ENCODE measurements at places on chromosomes 6 and 20.

DNA sequence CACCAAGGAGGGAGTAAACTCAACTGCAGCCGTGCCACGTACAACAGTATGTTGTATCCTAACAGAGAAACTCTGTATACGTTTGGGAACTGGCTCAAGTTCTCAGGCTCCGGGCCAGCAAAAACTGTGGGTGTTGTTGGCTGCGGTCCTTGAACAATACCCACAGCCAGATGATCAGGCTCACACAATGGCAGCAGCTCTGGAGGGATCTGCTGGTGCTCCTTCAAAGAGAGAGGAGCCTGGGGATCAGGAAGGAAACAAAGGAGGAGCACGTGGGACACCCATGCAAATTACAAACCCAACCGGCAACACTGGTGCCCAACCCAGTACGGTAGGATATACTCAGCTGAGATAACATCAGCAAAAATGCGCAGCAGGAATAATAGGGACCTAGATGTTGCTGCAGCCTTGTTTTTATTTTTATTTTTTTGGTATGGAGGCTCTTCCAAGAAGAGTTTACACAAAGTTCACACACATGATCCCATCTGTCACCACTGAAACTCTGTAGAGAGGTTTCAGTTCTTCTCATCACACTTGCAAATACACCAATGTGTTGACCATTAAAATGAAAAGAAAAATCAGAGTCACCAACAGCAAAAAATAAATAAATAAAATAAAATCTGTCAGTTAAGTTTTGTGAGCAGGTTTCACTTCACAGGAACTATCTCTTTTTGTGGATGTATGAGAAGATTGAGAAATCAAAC, 41.2 kb upstream of the PDE10A start:
- no peak for DNase-seq

GRCh38 chr6:108565091-108565766, 4.5 kb downstream of the FOXO3 start:
- DNase-seq, result no peak

DNA sequence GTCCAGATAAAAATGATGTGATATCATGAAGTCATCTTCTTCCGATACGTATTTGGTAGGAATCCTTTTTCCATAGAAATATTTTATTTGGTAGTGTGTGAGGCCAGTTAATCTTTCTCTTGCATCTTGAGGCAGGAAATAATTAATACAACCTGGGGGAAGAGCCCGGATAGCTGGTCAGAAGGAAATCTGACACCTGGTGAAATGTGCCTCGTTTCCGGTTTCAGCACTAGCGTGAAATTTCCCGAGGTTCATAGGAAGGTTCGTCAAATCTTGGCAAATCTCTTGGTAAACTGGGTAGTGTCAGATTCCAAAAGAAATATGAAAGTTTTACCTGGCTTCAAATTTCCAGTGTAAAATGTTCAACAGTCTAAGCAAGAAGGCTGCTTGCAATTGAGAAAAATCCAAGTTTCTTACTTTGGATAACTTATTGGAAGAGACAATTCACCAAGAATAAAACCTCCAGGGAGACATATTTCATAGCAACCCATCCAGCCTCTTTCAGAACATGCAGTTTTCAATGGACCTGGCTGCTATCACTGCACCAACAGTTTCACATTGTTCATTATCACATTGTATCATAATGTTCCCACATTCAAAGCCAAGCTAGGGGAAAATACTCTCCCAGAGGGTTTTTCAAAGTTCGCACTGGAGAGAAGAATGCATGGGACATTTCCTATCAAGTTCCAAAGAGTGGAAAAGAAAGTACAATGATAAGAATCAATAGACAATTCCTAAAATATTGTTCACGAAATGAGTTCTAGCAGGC, 454.5 kb upstream of the CITED2 start:
- no peak for DNase-seq

- DNase-seq, result no peak
These were observed 27.1 kb downstream of the SAMHD1 start for GRCh38 chr20:36924167-36925045.

- DNase-seq, result no peak
These were observed 271.5 kb upstream of the CDYL start for GRCh38 chr6:4504700-4505099.

- DNase-seq, result no peak
These were observed 37.8 kb downstream of the SLC2A12 start for GRCh38 chr6:134014588-134015137.

- DNase-seq, result no peak
These were observed 77.1 kb downstream of the TRAM2 start for GRCh38 chr6:52499681-52500236.

DNA sequence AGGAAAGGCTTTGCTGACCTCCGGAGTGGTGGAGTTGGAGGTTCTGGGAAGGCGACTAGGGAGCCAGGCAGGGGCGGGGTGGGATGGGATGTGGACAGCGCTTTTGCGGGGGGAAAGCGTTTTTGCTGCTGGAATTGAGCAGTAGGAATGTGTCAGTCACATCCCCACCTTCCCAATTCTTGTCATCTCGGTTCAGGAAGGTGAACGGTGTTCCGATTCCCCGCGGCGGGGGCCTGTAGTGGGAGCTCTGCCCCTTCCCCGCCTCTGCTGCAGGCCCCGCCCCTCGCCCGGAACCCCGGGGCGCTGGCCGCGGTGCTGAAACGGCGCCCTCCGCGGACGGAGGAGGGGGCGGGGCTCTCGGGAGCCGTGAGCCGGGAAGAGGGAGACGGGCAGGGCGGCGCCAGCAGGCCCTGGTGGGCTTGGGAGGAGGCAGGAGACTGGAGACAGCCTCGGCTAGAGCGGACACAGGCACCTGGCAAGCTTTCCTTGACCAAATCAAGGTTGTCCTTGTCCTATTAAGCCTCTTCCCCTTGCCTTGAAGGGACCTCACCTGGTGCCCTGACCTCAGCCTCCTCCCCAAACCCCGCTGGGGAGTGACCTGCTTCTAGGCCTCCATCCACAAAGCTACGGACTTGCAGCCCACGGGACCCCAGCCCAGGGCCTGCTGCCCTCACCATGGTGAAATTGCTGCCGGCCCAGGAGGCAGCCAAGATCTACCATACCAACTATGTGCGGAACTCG, at the start of gene LHFPL5:
TSS of gene LHFPL5 (plus strand) at position 357 of the 741 bp plus-strand sequence. CDS start at position 676, 319 bp downstream.
- no peak for DNase-seq
